Cardiac septum (tissue), 1 donor: ENCODE measurements at places on chromosomes 11 and 22. TPM values are rescaled to one million over a fixed set of nuclear protein-coding genes. Genes with fewer than 3 reads are reported as not detected.

DNA sequence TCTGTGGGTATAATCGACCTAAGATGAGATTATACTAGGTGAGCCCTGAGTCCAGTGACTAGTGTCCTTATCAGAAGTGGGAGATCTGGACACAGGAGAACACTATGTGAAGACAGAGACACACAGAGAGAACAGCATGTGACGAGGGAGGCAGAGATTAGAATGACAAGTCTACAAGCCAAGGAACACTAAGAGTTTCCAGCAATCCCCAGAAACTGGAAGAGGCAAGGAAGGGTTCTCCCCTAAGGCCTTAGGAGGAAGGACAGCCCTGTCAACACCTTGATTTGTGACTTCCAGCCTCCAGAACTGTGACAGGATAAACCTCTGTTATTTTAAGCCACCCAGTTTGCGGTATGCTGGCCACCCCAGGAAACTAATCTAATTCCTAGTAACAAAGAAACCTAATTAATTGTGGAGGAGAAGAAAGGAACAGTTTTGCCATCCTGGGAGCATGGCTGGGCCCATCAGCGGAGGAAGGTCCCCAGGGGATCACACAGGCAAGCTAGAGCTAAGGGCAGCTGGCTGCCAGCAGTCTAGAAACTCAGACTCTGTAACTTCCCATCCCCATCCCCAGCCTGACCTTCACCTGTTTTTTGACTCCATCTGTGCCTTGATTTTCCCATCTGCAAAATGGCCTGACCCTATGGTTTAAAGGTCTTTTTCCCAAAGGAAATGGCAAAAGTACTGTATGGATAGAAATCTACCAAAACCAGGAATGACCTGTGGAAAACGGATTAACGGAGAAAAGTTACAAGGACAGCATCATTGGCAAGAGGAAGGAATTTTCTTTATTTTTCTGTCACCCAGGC, 10.3 kb upstream of the THOC5 start:
- no peak for DNase-seq

NXPE1 gene
- total RNA-seq, result 0.11 TPM

DNA sequence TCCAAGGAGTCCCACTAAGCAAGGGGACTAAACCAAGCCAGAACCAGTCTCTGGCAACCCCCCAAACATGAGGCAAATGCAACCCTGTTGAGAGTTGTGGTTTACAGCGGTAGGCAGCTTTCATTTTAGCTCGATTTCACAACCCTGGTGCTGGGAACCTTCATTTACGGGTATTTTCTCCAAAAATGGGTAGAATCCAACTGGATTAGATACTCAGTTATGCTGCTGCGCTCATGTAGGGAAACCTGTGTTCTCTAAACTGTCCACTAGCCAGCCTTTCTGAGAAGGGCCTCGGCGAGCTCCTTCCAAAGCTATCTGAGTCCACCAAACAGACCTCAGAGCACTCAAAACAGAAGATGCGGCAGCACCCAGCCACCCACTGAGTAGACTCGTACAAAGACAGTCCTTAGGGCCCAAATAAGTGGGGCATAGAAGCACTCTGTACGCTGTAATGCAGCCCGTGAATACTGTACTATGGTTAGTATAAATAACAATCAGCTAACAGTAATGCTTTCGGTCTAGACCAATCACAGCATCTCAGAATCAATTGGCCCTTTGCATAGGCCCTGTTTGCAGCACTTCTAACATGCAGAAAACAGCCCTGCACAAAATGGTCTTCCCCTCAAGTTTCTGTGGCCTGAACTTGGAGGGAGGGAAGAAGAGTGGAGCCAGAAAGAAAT, 104.7 kb downstream of the ETS1 start:
- no peak for DNase-seq

- DNase-seq, result no peak
Measured at GRCh38 chr11:16356057-16356760, at the start of gene SOX6. Gene SOX6, minus strand, starts transcription at chr11:16356546. Its CDS starts 15,298 bp downstream, at chr11:16341248.

DNA sequence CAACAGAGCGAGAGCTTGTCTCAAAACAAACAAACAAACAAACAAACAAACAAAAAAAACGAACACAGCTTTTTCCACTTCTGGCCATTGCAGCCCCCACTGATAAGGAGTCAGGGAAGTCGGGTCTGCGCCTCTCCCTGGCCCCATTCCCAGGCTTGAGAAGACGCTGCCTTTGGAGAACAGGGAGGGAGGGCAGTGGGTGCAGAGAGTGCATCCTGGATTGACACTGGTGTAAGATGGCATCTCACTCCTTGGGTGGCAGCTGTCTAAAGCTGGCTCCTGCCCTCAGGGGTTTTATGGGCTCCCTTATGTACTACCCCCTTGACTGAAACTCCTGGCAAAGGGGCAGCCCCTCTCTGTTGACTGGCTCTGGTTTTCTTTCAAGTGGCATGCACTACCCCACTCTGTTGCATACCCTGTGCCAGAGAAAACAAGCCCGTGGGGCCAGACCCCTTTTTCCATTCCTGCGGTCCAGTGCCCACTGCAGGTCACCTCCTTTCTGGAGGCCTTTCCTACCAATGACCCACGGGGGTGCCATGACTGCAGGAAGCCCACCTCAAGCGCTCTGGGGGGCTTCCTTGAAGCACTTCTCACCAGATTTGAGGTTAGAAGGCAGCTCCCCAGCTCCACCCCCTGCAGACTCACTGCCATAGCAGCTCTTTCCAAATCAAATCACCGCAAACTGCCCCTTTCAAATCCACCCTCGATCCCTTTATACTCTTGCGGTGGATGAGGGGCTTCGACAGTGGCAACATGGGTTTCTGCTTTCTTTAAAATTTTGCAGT, 12.7 kb downstream of the DRAP1 start:
- DNase-seq, result no peak

DNA sequence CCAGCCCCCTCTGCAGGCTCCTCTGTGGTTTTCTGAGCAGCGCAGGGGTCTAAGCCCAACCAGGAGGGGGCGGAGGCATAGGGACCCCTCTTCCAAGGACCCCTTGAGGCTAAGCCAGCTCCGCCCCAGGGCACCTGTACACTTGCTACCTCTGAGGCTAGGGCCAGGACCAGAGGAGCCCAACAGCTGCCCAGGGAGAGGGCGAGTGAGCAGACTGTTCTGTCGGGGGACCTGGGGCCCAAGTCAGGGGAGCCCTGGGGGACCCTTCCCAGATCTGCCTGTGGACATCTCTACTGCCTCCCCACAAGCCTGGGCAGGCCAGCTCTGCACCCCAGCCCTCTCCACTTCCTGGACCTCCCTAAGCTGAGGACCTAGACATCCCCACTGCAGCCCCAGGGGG, 1.8 kb downstream of the B4GALNT4 start:
- no peak for DNase-seq

KCNJ1 gene
- total RNA-seq, result not detected

DNA sequence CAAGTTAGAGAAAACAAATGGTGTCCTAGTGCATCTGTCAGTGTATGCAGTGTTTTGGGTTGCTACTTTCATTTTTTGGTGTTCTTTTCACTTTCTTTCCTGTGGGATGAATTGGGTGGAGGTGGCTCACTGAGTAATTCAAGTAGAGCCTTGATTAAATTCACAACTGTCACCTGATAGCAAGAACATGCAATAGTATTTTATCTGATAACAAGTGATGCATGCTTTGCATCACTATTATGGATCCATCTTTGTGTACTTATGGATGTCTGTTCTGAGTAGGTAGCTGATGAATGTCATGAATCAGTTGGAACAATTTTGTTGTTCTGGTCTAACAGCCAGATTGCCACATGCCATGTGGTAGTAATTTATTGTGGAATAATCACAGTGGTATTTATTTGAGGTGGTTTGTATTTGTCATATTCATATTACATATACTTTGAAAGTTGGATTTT, 87.5 kb downstream of the DDX10 start:
- DNase-seq, result no peak

- DNase-seq, result no peak
Measured at GRCh38 chr11:122898799-122899198, 16.2 kb downstream of the JHY start.

DNA sequence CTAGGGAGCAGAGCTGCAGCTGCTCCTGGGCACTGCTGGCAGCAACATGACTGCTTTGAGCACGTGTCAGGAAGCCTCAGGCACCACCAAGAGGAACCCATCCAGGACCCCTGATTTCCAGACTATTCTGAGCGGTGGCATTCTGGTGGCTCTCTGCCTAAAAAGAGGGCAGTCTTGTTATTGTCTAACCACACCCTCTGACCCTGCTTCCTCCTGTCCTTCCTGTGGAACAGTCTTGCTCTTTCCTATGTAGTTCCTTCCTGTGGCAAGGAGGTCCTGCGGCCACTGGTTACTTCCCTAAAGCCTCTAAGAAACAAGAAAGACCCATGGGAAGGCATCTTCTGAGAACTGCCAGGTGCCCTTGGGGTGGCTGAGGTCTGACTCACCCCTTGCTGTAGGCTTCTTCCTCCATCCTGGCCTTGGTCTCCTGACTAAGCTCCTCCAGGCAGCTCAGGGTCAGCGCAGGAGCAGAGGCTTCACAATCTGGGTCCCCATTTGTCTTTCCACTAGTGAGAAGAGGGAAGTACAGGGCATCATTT, 13.1 kb upstream of the LYVE1 start:
- peak; percentile 92 for DNase-seq

DNA sequence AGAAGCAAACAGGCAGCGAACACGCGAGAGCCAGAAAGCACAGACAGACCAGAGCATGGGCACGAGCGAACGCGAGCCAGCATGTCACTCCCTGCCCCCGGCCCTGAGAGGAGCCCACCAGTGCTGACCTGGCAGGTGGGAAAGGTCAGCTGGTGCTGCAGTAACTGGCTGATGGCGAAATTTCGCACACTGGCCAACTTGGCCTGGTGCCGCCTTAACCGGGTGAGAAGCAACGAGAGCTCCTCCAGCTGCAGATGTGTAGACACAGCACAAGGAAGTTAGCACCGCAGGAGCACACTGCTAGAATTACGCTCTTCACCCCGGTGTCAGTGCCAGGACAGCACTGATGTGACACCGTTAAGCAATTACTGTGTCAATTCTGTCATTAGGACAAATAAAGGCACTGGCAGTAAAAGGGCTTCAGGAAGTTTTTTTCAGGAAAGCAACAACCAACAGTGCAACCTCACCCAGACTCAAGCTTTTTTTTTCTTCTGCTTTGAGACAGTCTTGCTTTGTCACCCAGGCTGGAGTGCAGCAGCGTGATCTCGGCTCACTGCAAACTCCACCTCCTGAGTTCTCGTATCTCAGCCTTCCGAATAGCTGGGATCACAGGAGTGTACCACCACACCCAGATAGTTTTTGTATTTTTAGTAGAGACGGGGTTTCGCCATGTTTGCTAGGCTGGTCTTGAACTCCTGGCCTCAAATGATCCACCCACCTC, 76.8 kb downstream of the C11orf58 start:
- DNase-seq, result peak; percentile 80

DNA sequence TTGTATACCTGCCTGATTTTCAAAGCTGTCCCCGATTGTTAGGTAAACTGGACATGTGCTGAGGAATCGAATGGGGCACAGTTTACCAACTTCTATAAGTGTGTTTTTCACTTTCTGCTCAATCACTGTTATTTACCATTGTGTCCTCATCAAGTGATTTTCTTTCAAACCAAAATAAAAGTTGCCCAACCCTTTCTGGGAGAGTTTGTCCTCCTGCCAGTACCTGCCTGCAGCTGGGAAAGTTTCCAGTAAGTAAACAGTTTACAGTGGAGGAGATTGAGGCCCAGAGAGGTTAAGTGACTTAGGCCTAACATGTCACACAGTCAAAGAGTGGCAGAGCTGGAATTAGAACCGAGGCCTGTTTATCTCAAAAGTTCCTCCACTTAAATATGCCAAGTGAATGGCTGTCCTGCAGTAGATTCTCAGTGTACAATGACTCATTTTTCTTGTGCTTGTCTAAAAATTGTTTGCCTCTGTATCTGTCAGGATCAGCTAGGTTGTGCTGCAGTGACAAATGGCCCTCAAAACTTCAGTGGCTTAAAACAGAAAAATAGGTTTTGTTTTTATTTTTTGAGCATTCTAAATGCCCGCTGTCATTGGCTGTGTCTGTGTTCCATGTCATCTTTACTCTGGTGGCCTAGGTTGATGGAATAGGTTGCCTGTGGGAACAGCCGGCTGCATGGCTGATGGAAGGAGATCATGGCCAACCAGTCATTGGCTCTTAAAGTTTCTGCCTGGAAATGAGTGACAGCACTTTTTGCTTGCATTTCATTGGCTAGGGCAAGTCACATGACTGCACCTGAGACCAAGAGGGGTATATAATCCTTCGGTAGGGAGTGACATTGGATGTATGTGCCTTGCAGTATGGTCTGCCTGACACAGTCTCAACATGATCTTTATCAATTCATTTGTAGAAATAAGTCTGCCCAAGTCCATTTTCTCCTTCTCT, 61.8 kb upstream of the CRYBB3 start:
- DNase-seq, result no peak

GRCh38 chr11:72373163-72373562, 61.2 kb downstream of the CLPB start:
- DNase-seq, result no peak

DNA sequence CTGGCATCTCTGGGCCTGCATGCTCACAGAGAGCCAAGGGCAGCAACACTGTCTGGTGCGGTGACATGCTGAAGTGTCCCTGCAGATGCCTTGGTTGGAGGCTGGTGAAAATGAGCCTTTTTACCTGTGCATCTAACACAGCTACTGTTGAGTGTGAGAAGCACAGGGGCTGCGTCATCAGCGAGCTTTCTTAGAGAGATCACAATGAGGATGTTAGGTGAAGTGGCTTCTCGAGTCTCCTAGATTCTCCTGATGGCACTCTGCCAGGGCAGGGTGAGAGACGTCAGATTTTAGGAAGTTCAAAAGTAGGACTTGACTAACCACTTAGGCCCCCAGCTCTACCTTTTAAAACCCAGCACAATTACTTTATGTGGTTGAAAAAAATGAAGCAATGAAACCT, 3.6 kb upstream of the SLC15A3 start:
- no peak for DNase-seq

GRCh38 chr11:77617892-77618291, 19.7 kb downstream of the CLNS1A start:
- no peak for DNase-seq

DNA sequence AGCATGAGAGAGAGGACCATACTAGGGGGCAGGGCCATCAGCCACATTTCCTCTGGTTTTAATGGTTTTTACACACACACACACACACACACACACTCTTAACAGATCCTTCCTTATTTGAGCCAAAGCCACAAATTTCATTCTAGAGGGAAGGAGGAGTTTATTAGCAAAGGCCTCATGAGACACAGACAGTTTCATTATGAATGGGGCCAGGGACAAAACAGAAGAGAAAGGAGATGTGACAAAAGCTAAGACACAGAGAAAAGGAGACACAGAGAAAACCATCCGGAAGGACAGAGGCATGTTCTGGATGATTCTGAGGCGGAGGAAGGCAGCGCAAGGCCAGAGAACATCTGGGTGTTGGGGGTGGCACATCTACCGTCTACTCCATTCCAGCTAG, 32.2 kb upstream of the ARFGAP3 start:
- DNase-seq, result no peak

DNA sequence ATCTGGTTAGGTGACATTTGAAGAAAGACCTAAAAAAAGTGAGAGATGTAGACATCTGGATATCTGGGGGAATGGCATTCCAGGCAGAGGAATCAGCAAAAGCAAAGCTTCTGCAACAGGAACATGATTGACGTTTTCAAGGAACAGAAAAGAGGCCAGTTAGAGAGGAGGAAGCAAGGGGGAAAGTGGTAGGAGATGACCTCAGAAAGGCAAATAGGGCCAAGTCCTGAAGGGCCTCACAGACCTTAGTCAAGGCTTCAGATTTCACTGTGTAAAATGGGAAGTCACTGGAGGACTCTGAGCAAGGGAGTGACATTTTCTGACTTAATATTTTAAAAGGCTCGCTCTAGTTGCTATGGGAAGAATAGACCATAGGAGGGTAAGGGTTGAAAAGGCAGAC, 9.7 kb downstream of the DEUP1 start:
- DNase-seq, result no peak

TRIM49 gene
- total RNA-seq, result not detected

GRCh38 chr11:12173111-12173510, 62.7 kb downstream of the MICAL2 start:
- DNase-seq, result no peak
